ENCODE measurements at places on chromosomes 5 and 9. TPM values are rescaled to one million over a fixed set of nuclear protein-coding genes. Genes with fewer than 3 reads are reported as not detected.

DNA sequence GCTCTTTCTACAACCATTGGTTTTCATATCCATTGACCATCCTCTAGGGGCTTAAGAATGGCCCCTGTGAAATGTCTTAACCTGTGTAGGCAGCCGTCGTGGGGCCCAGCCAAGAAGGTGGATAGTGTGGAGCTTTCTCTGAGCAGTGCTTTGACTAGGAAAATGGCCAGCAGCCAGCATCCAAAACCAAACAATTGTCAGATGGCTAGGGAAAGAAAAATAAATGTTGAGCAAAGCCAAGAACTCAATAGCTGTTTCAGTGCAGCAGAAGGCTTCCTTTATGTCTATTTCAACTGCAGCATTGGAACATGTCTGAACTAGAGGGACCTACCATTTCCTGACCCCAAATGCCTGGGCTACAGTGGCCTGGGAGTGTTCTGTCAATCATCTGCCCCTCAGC is 374.9 kb downstream of the TLE4 start:
- no peaks in the 10 kb centered on the region for H3K27me3 ChIP-seq
- DNase-seq, result no peak
- H3K4me1 ChIP-seq, result no peaks in the 10 kb centered on the region
- no peaks in the 10 kb centered on the region for H3K36me3 ChIP-seq

The IGFBPL1 gene
- not detected for total RNA-seq

DNA sequence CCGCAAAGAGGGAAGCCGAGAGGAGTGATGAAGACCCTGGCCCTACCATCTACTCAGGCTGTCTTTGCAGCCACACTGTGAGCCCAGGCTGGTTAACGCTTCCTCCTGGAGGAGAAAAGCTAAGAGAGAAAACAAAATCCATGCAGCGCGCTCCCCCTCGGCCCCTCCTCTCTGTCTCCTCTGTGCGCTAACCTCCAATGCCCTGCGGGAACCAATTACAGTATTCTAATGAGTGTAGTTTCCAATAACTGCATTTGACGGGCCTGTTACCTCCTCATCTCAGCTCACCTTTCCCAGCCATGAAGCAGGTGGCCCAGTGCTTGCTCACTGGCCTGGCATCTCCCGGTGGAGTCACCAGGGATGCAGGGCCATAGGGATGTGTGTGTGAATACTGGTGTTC is 565.5 kb downstream of the EBF1 start:
- peaks cover 3% of the 10 kb centered on the region for H3K4me1 ChIP-seq
- no peak for DNase-seq
- no peak overlapping the region for H3K27ac ChIP-seq
- peaks cover 5% of the 10 kb centered on the region for H3K27me3 ChIP-seq
- H3K4me3 ChIP-seq, result no peak overlapping the region
- H3K36me3 ChIP-seq, result no peaks in the 10 kb centered on the region

The WNT8A gene
- not detected for total RNA-seq

The GOLM1 gene
- total RNA-seq, result 0.87 TPM

- H3K4me3 ChIP-seq, result no peak overlapping the region
- no peak for DNase-seq
- H3K36me3 ChIP-seq, result peaks cover 20% of the 10 kb centered on the region
These were observed 6.7 kb upstream of the HAVCR2 start for GRCh38 chr5:157115502-157115901.

DNA sequence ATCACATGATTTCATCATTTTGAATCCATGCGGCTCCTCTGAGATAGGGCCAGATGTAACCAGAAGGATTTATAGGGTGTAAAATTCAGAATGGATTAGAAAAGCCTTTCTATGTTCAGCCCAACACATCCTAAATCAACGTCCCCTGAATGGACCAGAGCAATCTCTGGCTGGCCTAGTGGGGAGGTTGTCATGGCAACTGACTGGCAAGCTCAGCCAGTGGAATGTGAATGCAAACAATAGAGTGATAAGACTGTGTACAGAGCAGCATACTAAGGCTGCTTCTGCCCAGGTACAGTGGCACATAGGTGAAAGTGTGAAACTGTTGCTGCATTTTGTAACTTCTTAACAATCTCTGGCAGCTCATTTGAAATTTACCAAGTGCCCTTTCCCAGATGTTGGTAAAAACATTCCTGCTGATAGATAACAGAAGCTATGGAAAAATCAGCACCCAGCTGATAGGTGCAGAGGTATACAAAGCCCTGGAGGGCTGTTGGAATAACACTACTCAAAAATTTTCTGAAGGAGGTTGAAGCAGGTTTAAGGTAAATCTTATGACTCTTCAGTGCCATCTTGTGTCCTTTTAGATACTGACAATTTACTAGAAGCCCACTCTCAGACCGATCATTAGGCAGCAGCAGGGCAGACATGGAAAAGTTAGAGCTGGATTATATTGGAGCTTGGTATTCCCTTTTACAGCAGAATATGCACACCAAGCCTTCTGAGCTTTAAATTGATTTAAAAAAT is 267.2 kb downstream of the RAB3C start:
- H3K27ac ChIP-seq, result no peak overlapping the region
- DNase-seq, result no peak
- H3K4me3 ChIP-seq, result no peak overlapping the region
- peaks cover 15% of the 10 kb centered on the region for H3K27me3 ChIP-seq
- H3K36me3 ChIP-seq, result no peaks in the 10 kb centered on the region

GRCh38 chr9:38685535-38685934 is 34.4 kb downstream of the FAM240B start:
- no peak overlapping the region for H3K27ac ChIP-seq
- peaks cover 3% of the 10 kb centered on the region for H3K27me3 ChIP-seq
- peaks cover 6% of the 10 kb centered on the region for H3K4me1 ChIP-seq
- no peak overlapping the region for H3K4me3 ChIP-seq
- no peak for DNase-seq

The FGF18 gene
- total RNA-seq, result 0.12 TPM

GRCh38 chr9:106321394-106322180 is 541.4 kb upstream of the ZNF462 start:
- DNase-seq, result no peak
- no peaks in the 10 kb centered on the region for H3K36me3 ChIP-seq
- no peaks in the 10 kb centered on the region for H3K4me1 ChIP-seq
- no peaks in the 10 kb centered on the region for H3K27me3 ChIP-seq
- no peak overlapping the region for H3K4me3 ChIP-seq

DNA sequence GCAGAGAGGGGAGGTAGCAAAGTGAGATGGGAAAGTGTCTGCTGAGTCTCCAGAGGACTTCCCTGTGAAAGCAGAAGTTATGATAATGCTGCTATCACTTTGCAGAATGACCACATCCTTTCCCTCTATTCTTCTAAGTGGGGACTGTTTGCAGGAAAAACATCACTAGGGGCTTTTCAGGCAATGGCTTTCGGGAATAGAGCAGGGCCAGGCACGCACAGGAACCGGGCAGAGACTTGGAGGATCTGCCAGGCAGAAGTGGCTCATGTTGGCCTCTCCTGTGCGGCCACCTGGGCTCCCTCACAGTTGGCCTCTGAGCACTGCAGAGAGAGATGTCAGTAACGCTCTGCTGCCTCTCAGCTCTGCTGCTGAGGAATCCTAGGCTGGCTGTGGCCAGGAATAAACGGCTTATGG is 214.7 kb downstream of the MAST4 start:
- H3K4me3 ChIP-seq, result no peak overlapping the region
- peaks cover 12% of the 10 kb centered on the region for H3K4me1 ChIP-seq
- no peak overlapping the region for H3K27ac ChIP-seq
- H3K36me3 ChIP-seq, result no peaks in the 10 kb centered on the region

The SLC46A2 gene
- total RNA-seq, result not detected

The NUP188 gene
- 87.7 TPM for total RNA-seq

GRCh38 chr9:36036253-36036779 is 397 bp upstream of the RECK start:
- peak overlapping the region; percentile 55 for H3K27ac ChIP-seq
- peaks cover 3% of the 10 kb centered on the region for H3K36me3 ChIP-seq
- H3K27me3 ChIP-seq, result peaks cover 19% of the 10 kb centered on the region
- peaks cover 34% of the 10 kb centered on the region for H3K4me1 ChIP-seq
- H3K4me3 ChIP-seq, result peak overlapping the region; percentile 85
- no peak for DNase-seq

The ANGPTL2 gene
- not detected for total RNA-seq

The MAP1B gene
- 0.06 TPM for total RNA-seq

The ARL14EPL gene
- not detected for total RNA-seq

GRCh38 chr9:84785792-84786547 is 116.4 kb downstream of the NTRK2 start:
- no peak overlapping the region for H3K27ac ChIP-seq
- no peaks in the 10 kb centered on the region for H3K27me3 ChIP-seq
- DNase-seq, result no peak

DNA sequence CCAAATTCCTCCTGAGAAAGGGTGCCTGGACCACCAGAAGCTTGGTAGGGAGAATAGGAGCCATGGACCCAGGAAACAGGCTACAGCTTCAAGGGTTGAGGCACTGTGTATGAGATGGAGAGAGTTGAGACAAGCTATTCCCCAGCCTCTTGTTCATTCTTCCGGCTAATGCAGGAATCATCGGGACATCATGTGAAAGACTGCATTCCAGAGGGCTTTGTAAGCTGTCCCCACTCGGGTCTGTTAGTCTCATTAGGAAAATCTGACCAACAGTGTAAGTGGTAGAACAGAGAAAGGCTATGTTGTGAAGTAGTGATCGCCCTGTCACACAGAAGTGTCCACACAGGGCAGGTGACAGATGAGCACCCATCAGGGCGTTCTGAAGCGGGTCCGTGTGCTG is 81.4 kb downstream of the GABBR2 start:
- H3K27me3 ChIP-seq, result peaks cover 20% of the 10 kb centered on the region
- no peaks in the 10 kb centered on the region for H3K36me3 ChIP-seq
- H3K4me1 ChIP-seq, result no peaks in the 10 kb centered on the region
- no peak overlapping the region for H3K4me3 ChIP-seq

DNA sequence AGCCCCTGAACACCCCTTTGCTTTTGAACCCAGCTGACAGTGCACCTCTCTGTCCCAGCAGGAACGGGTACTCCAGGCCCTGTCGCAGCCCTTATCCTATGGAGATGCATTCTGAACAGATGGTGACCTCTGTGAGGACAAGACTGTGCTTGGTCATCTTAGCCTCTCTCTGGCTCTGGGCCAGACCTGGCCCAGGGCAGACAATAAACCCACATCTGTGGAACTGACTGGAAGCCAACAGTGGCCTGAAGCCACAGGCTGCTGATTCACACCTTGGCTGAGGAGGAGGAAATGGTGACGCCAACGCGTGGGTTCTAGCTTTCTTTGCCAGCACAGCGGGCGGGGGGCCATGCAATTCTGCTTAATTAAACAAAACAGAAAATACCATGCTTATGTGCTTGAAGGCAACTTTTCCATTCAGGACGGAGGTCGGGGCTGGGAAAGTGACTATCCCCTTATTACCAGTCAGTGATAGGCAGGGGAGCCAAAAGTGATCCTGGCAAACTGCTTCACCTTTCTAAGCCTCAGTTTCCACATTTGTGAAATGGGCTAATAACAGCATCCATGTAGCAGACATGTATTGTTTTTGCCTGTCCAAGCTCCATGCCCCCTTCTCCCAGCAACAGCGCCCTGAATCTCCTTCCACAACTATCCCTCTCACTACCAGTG is 10.8 kb downstream of the SH3PXD2B start:
- no peak overlapping the region for H3K27ac ChIP-seq
- no peaks in the 10 kb centered on the region for H3K36me3 ChIP-seq
- H3K4me1 ChIP-seq, result peaks cover 11% of the 10 kb centered on the region

The DELE1 gene
- total RNA-seq, result 71.5 TPM

- no peaks in the 10 kb centered on the region for H3K27me3 ChIP-seq
- H3K4me3 ChIP-seq, result no peak overlapping the region
- H3K36me3 ChIP-seq, result no peaks in the 10 kb centered on the region
- no peaks in the 10 kb centered on the region for H3K4me1 ChIP-seq
These were observed 586.7 kb upstream of the TUSC1 start for GRCh38 chr9:26264709-26265601.

DNA sequence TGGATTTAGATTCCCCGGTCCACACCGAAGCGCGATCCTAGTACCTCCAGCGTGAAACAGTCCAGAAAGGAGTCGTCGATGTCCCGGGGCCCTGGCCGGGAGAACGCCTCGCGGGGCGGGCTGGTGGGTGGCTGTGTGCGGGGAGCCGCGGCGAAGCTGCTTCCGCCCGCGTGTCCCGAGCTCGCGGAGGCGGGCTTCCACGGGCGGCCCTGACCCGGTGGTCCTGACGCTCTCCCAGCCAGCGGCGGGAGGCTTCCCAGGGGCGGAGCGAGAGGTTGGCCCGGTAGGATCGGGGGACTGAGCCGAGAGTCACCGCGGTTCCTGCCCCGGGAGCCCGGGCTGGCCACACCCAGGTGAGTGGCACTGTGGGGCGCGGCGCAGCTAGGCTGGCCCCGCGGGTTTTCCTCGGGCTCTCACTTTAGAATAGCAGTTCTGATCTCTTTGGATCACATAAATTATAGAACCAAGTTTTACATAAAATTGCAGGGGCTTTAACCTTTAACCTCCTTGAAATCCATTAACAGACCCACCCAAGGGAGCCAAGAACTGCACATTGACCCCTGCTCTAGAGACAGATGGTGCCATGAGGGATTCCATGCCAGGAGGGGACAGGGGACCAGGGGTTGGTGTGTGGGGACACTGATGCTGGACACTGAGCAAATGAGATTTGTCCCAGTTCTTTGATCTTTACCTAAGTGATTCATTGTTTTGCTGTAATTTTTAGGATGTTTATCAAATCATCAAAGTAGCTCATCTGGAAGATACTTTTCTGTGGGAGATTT is 29.2 kb upstream of the IL31RA start:
- H3K4me3 ChIP-seq, result peak overlapping the region; percentile 38
- H3K36me3 ChIP-seq, result peaks cover 6% of the 10 kb centered on the region
- H3K27ac ChIP-seq, result no peak overlapping the region
- peaks cover 10% of the 10 kb centered on the region for H3K4me1 ChIP-seq

GRCh38 chr5:13488254-13488931 is 456.1 kb downstream of the DNAH5 start:
- DNase-seq, result no peak
- no peaks in the 10 kb centered on the region for H3K27me3 ChIP-seq
- H3K36me3 ChIP-seq, result no peaks in the 10 kb centered on the region
- H3K27ac ChIP-seq, result no peak overlapping the region
- H3K4me1 ChIP-seq, result no peaks in the 10 kb centered on the region

The SUSD1 gene
- 12.0 TPM for total RNA-seq

DNA sequence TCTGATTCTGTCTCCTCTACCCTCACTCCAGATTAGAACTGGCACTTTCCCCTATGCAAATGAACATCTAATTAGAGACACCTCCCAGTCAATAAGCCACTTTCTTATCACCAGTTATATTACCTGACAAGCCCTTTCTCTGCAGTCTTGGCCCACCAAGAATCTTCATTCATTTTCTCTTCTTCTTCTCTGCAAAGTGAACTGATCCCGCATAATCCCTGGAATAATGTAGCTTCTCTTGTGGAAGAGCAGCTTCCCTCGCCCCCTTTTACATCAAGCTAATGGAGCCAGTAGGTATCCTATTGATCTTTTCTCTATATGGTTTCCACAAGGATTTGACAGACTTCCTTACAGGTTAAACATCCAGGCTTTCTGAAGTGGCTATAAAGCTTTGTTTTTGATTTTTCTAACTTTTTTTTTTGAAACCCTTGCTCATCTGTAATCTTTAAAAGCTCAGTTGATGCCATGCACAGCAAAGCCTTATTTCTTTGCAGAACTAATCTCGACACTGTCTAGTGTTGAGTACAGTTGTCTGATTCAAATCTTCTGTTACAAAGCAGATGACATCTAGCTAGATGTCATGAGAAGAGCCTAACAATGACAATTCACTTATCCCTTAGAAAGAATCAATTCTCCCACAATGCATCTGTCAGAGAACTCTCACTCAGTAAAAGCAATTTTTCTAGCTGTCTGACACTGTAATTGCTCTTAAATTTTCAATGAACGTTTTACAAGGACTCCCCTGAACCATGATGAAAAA is 281.4 kb downstream of the ISL1 start:
- H3K36me3 ChIP-seq, result no peaks in the 10 kb centered on the region
- H3K4me1 ChIP-seq, result no peaks in the 10 kb centered on the region
- no peak overlapping the region for H3K27ac ChIP-seq
- no peak for DNase-seq
- H3K4me3 ChIP-seq, result no peak overlapping the region
- no peaks in the 10 kb centered on the region for H3K27me3 ChIP-seq

Data from activated CD4-positive, alpha-beta T cell treated with anti-CD3 and anti-CD28 coated beads, Interleukin-2, amount 10 ng/mL, durations not matched to agents 7 days and 5 days (primary cell).